Posterior vena cava (tissue), 2 donors: ENCODE measurements at places on chromosomes 11 and 22. TPM values are rescaled to one million over a fixed set of nuclear protein-coding genes. Genes with fewer than 3 reads are reported as not detected.

ANO5 gene
- 2.3 TPM for total RNA-seq

PHF21B gene
- total RNA-seq: 0.32 TPM

RPS25 gene
- total RNA-seq: 816 TPM

IL18 gene
- total RNA-seq: 7.0 TPM

- peak; percentile 99 for DNase-seq
These were observed 1.4 kb downstream of the TSPAN4 start for GRCh38 chr11:843818-844692.

- no peak for DNase-seq
These were observed 21.0 kb downstream of the LDLRAD3 start for GRCh38 chr11:35964841-35965240.

GRCh38 chr11:12100841-12101242, 9.5 kb upstream of the MICAL2 start:
- no peak for DNase-seq

GRCh38 chr11:126992065-126992803, 8.3 kb downstream of the KIRREL3 start:
- no peak for DNase-seq

- DNase-seq: peak; percentile 95
These were observed 15.8 kb downstream of the LINC01488 start for GRCh38 chr11:69497221-69497787.

- no peak for DNase-seq
These were observed 8.6 kb downstream of the AIP start for GRCh38 chr11:67491276-67492068.

DNA sequence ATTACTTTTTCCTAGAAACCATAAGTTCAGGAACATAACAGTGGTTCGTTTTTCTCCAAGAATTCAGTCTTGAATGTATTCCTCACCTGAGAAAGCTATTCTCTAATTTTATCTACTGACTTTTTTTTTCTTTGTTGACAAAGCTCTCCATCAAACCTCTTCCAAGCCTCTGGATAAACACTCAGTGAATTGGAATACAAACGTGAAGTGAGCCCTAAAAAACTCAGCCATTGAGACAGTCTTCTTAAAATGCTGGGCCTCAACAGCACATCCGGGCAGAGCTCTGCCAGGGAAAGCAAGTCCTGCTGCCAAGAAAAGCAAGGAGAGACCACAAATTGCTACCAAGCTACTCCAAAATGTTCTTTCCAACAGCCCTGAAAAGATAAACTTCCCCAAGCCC, 7.7 kb upstream of the SLC1A2 start:
- DNase-seq: peak; percentile 81

- DNase-seq: no peak
These were observed 252.7 kb downstream of the CASP12 start for GRCh38 chr11:104645261-104646222.

DNA sequence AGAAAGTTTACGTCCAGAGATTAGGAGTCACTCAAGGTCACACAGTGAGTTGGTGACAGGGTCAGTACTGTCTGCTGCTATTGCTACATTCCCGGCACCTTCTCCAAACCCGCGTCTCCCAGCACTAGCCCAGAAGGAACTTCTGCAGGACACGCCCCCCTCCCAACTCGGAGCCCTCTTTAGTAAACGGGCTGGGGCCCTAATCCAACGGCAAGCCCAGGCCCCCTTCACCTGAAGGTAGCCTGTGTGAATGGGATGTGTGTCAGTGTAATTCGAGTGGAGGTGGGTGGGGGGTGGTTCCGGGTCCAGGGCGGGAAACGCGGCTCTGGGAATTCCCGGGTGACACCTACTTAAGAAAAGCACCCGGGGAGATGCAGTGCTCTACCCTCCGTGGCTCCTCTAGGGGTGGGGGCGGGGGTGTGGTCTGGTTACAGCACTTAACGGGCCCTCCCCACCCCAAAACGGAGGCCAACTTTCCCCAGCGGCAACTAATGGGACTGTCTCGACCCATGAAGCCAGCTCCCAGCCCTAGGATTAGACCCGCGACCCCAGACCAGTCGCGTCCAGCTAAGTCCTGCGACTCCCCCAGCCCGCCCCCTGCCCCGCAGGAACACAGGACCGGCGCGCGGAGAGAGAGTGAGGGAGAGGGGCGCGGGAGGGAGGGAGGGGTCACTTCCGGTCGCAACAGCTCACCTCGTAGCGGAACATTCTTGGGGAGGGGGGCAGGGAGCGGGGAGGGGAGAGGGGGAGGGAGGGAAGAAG, 468 bp downstream of the PATL1 start:
- DNase-seq: peak; percentile 87

DNA sequence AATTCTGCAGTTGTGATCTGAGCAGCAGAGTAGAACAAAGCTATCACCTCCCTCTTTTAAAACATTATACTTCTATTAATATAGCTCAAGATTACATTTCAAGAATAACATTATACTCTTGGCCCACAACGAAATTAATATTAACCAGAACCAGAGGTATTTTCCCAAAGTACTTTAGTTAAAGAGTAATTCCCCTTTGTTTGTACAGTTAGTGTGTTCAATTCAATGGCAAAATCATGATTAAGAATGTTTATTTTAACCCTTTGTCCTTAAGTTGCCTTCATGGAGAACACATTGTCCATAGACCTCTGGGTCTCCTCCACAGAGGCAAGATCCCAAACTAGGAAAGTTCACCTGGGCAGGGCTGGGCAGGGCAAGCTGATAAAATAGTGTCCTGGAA, 88.0 kb upstream of the CSNK2A3 start:
- DNase-seq: no peak

DNA sequence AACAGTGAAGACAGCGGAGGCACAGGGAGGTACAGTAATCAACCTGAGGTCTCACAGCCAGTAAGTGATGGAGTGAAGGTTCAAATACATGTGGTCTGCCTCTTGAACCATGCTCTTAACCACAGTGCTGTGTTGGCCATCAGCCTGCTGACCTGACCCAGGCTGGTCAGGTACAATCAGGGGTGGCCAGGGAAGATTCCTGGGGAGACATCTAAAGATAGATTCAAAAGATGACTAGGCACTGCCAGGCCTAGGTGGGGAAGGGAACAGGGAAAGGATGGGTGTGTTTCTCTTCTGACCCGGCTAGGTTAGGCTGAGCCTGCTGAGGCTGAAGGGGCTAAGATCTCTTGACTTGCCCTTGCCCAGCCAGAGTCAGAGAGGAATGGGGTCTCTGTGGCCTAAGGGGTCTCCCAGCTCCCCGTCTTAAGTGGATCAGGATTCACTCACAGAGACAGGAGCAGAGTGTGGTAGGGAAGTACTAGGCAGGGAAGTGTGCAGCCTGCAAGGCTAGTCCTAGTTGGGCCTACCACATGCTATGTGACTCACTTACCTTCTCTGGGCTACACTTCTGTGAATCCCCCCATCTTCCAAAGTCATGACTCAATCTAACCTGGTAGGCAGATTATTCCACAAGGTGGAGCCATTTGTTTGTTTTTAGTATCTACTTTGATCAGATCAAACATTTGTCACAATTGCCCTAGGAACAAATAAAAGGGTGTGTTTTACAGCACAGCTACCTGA, 10.4 kb upstream of the SREBF2 start:
- DNase-seq: no peak
